GM13976 (cell line): ENCODE measurements at places on chromosomes 1 and 21.

DNA sequence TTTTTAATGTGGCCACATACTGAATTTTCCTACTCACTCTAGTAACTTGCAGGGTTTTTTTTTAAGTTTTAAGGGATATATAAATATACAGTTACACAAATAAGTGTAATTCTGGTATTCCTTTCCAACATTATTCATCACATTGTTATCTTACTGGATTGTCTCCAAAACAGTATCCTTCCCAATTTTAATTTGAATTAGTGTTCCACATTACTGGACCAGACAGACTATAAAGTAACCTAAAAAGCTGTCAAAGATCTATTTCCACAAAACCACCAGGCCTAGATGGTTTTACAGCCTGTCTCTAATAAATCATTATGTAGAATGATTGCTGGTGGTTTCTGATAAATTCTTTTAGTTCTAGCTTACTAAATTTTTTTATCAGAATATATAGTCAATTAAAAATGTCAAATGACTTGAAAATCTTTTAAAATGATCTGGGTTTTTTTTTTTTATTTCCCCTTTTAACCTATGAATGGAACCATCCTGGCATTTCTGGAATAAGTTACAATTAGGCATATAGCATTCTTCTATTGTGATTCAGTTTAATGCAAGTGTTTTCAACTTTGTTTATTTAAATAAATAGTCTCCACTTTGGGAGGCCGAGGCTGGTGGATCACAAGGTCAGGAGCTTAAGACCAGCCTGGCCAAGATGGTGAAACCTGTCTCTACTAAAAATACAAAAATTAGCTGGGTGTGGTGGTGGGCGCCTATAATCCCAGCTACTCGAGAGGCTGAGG, 59.3 kb downstream of the PACC1 start:
- no peak for DNase-seq

GRCh38 chr1:15740924-15741850, 1.1 kb upstream of the TMEM82 start:
- DNase-seq = peak; percentile 91

DNA sequence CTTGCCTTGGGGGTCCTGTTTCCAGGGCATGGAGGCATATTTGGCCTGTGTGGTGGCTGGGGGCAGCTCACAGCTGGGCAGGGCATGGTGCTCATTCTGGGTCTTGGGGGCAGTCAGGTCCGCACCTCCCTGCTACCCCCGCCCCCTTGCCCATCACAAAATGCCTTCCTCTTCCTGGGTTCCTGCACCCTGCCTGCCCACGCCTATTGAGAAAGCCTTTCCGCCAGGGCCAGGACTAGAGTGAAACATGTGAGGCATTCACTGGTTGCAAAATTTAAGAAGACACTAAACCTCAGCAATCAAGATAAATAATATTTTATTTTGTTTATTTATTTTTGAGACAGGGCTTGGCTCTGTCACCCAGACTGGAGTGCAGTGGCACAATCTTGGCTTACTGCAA, 19.7 kb downstream of the PTAFR start:
- DNase-seq = no peak

DNA sequence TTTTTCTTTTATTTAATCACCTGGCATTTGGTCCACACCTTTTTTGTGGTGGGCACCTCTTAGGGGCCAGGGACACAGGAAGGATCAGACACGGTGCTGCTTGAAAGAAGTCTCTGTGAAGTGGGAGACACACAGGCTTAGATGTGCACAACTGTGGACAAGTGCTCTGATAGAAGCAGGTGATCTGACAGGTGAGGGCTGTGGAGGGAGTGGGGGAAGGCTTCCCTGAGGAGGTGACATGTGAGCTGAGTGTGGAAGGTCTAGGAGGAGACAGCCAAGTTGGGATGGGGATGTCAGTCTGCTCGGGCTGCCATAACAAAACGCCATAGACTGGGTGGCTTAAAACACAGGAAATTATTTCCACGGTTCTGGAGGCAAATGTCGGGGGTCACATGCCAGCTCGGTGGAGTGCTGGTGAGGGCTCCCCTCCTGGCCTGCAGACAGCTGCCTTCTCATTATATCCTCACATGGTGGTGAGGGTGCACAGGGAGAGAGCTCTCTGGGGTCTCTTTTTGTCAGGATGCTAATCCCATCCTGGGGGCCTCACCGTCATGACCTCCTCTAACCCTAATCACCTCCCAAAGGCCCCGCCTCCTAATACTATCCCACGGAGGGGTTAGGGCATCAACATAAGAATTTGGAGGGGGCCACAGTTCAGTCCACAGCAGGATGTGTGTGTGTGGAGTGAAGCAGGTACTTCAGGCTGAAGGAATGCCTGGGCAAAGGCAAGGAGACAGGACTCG, 5.2 kb upstream of the KIAA1614 start:
- DNase-seq = no peak

DNA sequence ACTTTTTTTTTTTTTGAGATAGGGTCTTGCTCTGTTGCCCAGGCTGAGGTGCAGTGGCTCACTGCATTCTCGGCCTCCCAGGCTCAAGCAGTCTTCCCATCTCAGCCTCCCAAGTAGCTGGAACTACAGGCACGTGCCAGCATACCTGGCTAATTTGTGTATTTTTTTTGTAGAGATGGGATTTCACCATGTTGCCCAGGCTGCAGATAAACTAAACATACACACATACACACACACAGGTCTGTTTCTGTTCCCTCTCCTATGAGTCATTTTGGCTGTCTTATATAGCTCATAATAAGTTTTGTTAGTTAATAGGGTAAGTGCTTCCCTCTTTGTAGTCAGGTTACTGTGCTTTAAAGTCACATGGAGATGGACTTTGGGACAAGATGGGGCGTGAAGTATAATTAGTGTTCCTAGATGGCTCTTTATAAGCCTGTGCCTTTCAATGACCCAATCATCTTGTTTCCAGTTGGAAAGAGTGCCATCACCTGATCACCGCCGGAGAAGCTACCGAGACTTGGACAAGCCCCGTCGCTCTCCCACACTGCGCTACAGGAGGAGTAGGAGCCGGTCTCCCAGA, 9.1 kb downstream of the PRPF38A start:
- no peak for DNase-seq

- no peak for DNase-seq
Observed at GRCh38 chr1:25505656-25506385, 37.6 kb upstream of the LDLRAP1 start.

- DNase-seq = no peak
Observed at GRCh38 chr1:116286541-116286971, 86.5 kb upstream of the ATP1A1 start.

DNA sequence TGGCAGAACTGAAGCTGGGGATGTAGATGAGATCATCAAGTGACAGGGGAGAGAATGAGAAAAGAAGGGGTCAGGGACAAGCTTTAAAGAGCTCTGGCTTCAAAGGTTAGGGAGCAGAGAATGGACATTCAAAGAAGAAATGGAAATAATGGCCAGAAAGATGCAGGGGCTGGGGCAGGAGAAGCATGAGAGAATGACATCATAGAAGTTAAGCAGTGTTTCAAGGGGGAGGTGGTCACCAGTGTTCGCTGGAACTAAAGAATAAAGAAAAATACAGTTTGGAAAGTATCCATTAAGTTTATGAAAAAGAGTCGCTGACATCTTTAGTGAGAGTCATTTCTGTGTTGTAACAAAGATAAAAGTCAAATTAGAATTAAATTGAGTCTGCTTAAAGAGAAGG, 44.3 kb downstream of the TARBP1 start:
- no peak for DNase-seq

GRCh38 chr1:225896937-225897549, 8.1 kb upstream of the LEFTY1 start:
- peak; percentile 92 for DNase-seq

- no peak for DNase-seq
Observed at GRCh38 chr1:197464044-197464443, 196.0 kb downstream of the CRB1 start.

DNA sequence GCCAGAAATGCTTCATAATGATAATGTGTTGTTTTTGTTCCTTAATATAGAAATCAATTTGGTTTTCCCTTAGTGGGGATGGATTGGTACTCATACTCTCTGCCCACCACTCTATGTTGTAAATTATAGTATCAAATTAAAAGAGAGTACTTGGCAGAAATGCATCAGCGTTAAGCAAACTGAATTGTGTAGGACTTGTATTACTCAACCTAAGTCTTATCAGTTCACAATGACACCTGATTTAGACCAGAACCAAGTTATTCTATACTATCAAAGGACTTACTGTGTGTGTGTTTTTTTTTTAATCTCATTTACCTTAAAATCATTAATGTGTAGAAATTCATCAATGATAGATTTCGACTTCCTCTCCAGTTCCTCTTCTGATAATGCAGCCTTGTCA, 62.0 kb upstream of the HP1BP3 start:
- DNase-seq = no peak

- no peak for DNase-seq
Observed at GRCh38 chr1:102875756-102876155, 232.6 kb downstream of the COL11A1 start.

DNA sequence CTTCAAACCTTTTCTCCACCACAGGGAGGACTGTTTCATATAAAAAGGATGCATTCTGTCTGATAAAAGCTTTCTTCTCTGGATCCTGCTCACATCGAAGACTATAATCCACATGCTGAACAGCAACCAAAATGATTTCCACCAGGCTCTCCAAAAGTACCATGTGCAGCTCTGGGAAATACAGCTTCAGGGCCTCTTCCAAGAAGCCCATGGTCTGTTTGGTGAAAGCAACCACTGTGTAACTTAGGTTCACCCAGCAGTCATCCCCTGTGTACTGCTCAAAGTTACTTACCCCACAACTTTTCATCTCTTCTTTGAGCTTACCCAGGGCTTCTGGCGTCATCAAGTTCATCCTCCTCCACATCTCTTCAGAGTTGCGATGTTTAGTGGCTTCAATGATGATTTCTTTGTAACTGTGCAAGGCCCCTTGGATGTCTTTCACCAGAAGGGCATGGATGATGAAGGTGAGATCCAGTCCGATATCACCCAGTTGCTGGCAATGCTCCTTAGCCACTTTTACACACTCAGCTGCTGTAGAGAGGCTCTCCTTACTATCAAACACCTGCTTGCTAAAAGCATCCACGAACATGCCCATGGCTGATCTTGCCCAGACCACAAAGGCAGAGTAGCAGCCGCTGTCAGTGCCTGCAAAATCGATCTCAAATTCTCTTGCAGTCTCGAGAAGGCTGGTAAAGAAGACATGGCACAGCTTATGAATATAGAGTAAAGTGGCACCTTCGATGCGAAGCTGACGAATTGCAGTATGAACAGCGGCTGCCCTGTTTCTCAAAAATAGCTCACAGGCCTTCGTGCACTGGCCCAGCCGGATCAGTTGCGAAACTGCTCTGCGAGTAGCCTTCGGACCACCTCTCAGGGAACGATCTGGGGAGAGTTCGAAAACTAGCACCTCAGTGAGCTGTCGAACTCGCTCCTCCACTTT, 1.7 kb downstream of the EXOC8 start:
- DNase-seq = no peak

- DNase-seq = no peak
Observed at GRCh38 chr1:228983661-228984060, 248.4 kb downstream of the RHOU start.

DNA sequence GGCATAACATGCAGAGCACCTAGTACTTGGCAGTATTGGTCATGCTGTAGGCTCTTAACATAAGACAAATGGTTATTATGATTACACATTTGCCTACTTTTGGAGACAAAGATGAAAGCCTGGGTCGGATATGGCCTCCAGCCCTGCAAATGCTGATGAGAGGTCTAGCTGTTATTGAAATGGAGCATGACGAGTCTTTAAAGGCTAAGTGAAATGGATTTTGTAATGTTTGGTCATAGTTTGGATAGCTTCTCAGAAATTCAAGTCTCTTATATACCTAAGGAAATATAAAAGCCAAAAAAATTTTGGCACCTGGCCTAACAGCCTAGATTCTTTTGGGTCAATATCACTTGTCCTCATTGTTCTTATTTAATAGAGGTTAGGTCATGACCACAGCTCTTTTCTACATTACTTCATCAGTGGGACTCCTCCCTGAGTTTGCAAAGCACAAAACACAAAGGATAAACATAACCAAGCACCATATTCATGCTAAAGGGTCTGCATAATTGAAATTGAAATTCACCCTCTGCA, 69.2 kb upstream of the WLS start:
- DNase-seq = no peak

GRCh38 chr1:24536391-24536840, 19.5 kb upstream of the NCMAP start:
- peak; percentile 64 for DNase-seq

DNA sequence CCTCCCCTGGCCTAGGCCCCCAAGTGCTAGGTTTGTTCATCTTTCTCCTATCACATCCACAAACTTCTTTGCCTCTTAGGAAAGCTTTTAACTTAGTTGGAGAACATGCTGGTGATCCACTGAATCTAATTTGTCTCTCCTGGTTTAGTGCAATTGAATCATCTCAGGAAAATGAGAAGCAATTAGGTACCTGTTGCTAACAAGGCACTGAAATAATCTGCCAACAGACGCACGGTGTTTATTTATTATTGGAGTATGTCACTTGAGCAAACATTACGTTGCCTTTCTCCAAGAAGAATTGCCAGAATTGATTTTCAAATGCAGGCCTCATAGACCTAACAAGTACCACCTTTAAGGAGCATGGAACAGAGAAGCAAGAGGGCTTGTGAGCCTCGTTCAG, 309.4 kb downstream of the NFIA start:
- DNase-seq = no peak

- DNase-seq = no peak
Observed at GRCh38 chr21:44955798-44956175, 16.0 kb downstream of the SLX9 start.

DNA sequence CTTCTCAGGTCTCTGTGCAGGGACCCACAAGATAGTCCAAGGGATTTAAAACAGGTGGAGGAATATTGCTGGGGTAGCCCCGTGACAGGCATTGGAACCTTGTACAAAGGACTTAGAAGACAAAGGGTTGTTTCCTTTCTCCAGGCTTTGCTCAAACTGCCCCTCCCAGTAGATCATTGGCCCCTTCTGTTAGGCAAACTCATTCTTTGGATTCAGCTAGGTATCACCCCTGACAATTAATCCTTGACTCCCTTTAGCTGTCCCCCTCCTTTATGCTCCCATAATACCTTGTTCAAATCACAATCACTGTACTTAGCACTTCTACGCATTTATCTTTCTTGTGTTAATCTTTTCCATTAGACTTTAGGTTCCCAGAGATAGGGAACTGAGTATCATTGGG, 360.5 kb downstream of the KCNH1 start:
- DNase-seq = no peak

GRCh38 chr1:12572522-12572921, 45.5 kb downstream of the DHRS3 start:
- DNase-seq = no peak

GRCh38 chr21:45792682-45793383, 149.3 kb downstream of the PCBP3 start:
- no peak for DNase-seq

GRCh38 chr1:227390525-227390924, 72.2 kb upstream of the CDC42BPA start:
- no peak for DNase-seq

- no peak for DNase-seq
Observed at GRCh38 chr1:21955058-21955457, 17.9 kb upstream of the HSPG2 start.

- no peak for DNase-seq
Observed at GRCh38 chr21:31340942-31341487, 3.0 kb downstream of the TIAM1 start.

GRCh38 chr1:4121834-4122512, 221.9 kb upstream of the C1orf174 start:
- no peak for DNase-seq
